ENCODE measurements at places on chromosomes 13 and 19.

- no peak for DNase-seq
Observed at GRCh38 chr13:93878675-93879074, 600.8 kb downstream of the DCT start.

GRCh38 chr19:38036707-38037611 lies 130.0 kb downstream of the SIPA1L3 start:
- no peak for DNase-seq

DNA sequence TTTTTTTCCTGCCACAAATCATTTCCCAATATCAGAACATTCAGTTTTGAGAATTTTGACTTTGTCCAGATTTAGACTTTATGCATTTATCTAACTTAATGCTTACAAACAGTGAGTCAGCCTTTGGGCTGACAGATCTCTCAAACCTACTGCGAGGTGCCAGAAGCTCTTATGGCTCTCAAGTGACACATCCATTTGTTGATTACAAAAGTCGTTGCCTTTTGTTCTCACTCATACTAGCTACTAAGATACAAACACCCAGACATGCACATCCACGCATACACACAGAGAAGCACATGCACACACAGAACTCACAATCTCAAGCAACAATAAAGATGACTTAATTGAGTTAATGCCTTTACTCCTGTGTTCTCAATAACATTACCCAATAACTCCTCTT lies 1147.5 kb downstream of the DIAPH3 start:
- DNase-seq: no peak

GRCh38 chr13:113472355-113473025 lies 18.0 kb downstream of the DCUN1D2 start:
- no peak for DNase-seq

GRCh38 chr19:16436780-16437332 lies 34.9 kb downstream of the EPS15L1 start:
- DNase-seq: no peak

- DNase-seq: no peak
Observed at GRCh38 chr13:43057653-43058317, 34.4 kb downstream of the DNAJC15 start.

GRCh38 chr19:21751384-21751783 lies 16.0 kb downstream of the ZNF100 start:
- no peak for DNase-seq

DNA sequence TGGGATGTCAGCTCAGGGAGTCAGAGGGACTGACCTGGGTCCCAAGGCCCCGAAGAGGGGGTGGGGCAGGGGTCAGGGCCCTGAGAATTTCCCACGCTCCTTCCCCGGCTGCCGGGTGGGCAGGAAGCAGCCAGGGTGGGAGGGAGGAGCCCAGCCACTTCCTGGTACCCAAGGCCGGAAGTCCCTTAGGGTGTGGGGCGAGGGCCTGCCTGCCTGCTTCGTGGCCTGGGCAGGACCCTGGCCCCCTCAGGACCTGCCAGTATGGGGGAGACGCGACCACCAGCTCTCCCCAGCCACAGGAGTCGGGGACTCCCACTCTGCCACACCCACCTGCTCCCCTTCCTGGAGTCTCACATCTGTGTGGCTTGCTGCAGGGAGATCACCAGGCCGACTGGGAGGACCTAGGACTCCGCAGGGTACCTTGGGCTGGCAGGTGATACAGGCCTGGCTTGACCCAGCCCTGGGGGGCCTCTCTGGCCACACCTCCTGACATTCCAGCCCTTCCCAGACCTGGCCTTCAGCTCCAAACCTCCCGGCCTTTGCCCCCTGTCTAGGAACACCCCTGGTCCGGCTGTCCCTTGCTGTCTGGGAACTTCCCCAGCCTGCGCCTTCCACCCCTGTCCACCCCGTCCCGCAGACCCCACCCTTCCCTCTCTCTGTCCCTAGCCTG lies 9.8 kb upstream of the CIRBP start:
- DNase-seq: peak; percentile 81

DNA sequence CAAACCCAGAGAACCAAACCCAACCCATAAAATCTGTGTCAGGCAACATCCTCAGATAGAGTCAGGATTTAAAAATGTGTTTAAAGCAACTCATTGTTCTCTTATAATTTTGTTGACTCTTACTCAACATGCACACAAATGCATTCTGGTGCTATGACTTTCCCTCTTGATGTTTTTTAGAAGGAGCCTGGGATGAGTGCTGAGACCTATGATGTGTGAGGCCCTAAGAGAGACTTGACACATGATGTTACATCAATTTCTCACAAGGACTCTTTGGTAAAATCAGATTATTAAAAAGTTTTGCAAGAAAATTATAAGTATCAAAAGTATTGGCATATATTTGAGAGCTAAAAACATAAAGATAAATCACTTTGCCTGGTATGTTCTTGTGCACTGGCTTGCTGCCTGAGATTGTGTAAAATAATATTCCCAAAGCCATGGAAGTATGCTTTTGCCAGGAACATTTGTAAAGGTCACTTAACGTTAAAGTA lies 173.9 kb downstream of the DCLK1 start:
- DNase-seq: no peak

GRCh38 chr13:39336207-39336606 lies 266.8 kb downstream of the LHFPL6 start:
- no peak for DNase-seq

GRCh38 chr19:11116507-11116906 lies 27.2 kb downstream of the LDLR start:
- no peak for DNase-seq

DNA sequence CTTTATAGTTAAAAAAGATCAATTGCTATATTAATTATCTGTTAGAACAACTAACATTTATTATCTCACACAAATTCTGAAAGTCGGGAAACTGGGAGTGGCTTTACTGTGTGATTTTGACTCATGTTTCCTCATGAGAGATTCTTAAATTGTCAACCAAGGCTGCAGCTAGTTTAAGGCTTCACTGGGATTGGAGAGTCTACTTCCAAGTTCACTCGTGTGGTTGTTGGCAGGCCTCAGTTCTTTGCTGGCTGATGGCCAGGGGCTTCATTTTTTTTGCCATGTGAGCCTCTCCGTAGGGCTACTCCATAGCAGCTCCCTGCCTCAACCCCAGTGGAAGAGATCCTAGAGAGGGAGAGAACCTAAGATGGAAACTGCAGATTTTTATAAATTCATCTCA lies 24.5 kb upstream of the LPAR6 start:
- no peak for DNase-seq

DNA sequence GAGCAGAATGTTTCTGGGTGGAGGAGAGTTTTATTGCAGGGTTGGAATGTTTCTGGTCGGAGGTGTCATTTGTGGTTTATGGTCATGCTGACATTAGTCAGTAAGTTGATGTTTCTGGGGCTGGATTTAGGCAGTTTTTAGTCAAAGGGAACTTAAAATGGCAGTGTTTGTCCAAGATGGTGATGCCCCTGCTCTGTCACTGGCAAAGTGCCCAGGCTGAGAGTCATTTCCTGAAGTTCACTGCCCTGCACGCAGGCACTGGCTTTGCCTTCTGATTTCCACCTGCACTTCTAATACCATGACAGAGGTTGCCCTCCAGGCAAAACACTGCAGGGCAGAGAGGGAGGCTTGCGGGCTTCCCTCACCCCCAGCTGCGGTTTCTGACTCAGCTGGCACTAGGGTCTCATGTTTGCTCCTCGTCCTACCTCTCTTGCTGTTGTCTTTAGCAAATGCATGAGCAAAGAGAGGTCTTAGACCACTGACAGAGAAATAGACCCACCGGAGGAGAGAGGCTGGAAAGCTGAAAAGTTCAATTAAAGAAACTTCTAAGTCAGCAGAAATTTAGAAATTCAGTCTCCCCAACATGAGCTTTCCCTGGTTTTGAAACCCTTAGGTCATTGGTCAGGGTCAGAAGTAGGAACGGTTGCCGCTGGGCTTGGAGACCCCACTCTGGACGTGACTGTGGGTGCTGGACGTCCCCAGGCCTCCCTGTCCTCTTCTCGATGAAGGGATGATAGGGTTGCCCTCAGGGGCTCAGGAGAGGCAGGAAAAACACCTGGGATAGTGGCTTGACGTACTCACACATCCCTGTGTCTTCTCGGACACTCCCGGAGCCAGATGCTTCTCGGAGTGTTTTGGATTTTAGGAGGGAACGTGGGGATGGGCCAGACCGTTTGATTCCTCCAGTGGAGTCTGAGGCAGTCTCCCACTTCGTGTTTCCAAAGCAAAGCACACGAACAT lies 26.3 kb downstream of the TMEM255B start:
- DNase-seq: no peak

DNA sequence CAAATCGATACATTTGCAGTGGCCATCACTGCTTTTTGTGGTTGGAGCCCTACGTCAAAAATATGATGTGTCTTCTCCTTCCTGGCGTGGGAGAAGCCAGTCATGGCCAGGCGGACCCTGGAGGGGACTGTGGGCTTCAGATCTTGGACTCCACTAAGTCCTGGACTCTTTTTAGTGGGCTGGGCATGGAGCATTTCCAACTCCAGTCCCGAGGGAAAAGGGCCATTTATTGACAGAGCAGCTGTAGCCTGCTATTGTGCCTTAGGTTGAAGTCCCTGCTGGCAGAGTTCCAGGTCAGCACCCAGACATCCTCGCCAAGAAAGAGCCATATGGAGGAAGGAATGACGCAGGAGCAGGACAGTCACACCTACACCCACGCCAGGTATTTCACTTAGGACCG lies 179.2 kb upstream of the ZNF507 start:
- no peak for DNase-seq
